NCI-H1105 treated with DMSO at 0.1 percent for 48 hours (cell line): ENCODE measurements at places on chromosomes 2 and 18.

- peak; percentile 65 for DNase-seq
These were observed 127.8 kb downstream of the CERS6 start for GRCh38 chr2:168583710-168584521.

DNA sequence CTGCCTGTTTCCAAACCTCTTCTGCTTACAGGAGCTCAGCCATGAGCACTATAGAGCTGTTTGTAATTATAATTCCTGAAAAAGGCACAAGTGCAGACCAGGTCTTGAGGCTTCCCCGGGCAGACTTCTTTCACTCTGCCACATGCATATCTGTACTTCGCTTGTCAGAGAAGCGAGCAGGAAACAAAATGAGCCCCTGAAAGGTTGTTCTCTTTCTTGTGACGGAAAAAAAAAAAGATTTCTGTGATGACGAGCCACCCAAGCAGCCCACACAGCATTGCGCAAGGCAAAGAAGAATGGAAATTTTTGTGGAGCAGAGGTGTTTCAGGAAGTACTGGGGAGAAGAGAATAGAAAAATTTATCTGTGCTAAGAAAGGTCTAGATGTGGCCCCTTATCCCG is 54.0 kb upstream of the LINC00305 start:
- no peak for DNase-seq

- no peak for DNase-seq
These were observed 748 bp downstream of the FMNL2 start for GRCh38 chr2:152335726-152336118.

DNA sequence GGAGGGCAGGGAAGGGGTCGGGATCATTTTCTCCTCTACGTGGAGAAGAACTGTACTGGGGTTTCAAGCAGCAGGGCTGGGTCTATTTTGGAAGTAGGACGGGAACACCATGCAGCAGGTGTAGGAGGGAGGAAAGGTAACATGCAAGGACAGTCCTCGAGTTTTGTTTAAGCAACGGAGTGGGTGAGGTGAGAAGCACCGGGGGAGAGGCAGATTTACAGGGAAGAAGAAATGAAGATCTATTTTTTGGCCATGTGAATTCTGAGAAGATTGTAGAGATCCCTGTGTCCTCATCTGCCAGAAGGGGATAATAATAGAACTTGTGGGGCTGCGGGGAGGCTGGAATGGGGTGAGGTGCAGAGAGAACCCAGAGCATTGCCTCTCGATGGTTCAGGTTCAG is 85.6 kb downstream of the INPP5D start:
- DNase-seq: no peak

DNA sequence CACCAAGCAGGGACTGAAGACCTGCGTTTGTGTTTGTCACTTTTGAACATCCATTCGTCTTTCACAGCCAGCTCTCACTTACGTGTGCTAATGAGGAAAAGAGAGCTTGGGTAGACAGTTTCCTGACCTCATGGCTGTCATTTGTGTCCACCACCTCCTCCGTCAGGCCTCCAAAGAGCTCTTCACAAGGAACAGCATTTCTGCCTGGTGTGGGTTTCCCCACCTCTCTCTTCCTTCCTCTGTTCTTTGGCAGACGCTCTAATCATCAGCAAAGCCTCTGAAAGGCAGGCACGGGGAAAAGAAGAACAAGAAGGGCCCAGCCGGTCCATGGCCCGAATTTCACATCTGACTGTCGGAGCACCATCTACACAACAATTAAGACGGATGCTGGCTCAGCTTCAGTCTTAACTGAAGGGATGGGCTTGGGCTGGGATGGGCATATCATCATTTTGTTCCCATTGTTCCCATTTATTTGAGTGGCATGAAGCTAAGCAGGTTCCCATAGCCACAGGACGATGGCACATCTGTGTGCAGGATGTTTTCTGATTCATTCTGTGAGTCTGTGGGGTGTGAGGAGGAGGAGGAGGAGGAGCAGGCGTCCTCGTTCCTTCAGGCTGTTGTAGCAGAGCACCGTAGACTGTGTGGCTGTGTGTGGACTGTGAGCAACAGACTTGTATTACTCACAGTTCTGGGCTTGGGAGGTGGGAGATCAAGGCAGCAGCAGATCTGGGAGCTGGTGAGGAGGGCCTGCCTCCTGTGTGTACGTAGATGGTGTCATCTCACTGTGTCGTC is 66.4 kb downstream of the TSHZ1 start:
- no peak for DNase-seq

- no peak for DNase-seq
These were observed 293.6 kb downstream of the DSEL start for GRCh38 chr18:67222887-67223286.

- no peak for DNase-seq
These were observed 9.9 kb downstream of the SLC3A1 start for GRCh38 chr2:44285174-44285573.
